Kidney epithelial cell (primary cell): ENCODE measurements at places on chromosomes 1 and 21.

DNA sequence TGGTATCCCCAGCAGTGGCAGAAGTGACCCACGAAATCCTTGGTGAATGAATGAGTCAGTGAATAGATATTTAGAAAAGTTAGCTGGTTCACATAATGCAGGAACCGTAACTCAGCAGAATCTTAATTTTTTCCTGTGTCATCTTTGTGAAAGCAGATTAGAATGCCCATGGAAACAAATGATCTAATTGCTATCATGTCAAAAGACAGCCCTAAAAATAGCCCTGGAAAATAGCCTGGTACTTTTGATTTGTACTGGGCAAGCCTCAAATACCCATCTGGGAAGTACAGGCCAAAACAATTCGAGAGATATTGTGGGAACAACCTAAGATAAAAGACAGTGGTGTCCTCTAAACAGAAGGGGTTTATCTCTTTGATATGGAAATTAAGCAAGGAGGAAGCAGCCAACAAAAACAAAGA, 21.1 kb downstream of the FYB2 start:
- no peak for DNase-seq

DNA sequence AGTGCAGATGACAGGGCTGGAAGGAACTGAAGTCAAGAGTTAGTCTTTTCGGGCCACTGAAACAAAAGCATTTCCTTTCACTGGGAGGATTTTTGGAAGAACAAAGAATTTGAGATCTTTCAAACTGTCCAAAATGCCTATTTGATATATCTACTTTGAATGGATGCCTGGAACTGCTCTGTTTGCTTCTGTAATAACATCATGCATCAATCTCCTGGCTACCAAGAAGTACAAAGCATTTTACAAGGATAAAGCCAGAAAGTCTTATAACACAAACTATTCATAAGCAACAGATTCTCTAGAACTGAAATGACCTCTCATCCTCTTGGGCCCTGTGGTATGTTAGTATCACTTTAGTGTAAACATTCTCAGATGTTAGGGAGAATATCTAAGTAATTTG, 18.2 kb upstream of the RHOU start:
- DNase-seq = no peak

GRCh38 chr1:11062965-11063401, 3.2 kb upstream of the SRM start:
- DNase-seq = no peak

DNA sequence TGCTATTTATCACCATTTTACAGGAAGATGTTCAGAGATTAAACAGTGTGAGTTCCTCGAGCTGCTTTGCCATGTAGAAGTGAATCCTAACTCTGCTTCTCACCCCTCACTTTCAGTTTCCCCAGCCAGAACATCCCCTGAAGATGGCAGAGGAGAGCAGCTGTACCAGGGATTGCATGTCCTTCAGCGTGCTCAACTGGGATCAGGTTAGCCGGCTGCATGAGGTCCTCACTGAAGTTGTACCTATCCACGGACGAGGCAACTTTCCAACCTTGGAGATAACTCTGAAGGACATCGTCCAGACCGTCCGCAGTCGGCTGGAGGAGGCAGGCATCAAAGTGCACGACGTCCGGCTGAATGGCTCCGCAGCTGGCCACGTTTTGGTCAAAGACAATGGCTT, 16.9 kb downstream of the TENT5C start:
- DNase-seq = no peak

DNA sequence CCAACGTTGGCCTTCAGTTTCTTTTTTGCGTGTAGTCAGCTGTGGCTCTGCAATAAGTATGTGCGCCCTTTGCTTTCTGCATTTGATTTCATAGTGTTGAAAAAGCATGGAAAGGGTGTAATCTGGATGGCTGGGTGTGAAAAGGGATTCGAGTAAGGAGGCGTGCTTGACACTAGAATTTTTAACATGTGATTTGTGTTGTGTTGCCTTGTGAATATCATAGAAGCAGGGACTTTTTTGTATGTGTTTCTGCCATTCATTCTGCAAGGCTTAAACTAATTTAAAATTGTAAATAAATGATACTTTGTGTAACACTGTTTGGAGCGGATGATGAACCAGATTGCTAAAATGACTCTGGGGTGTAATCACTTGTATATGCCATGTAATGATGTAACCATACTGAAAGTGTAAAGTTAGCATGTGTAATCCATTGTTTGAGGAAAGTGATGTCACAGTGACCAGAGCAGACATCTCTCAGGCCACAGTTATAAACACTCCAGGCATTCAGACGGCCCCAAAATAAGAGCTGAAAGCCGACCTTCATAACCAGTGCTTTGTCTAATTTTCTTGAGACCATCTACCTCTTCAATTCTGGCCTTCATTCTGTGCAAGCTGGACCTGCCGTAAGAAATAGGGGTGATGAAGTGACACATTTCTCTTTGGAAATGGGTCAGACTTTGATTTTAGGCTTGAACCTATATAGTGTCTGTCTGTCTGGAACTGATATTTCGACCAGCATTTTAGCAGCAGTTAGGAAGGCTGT, 618 bp downstream of the SH3BGR start:
- DNase-seq = no peak

- DNase-seq = no peak
Observed at GRCh38 chr21:45502006-45502345, 40.3 kb downstream of the SLC19A1 start.

DNA sequence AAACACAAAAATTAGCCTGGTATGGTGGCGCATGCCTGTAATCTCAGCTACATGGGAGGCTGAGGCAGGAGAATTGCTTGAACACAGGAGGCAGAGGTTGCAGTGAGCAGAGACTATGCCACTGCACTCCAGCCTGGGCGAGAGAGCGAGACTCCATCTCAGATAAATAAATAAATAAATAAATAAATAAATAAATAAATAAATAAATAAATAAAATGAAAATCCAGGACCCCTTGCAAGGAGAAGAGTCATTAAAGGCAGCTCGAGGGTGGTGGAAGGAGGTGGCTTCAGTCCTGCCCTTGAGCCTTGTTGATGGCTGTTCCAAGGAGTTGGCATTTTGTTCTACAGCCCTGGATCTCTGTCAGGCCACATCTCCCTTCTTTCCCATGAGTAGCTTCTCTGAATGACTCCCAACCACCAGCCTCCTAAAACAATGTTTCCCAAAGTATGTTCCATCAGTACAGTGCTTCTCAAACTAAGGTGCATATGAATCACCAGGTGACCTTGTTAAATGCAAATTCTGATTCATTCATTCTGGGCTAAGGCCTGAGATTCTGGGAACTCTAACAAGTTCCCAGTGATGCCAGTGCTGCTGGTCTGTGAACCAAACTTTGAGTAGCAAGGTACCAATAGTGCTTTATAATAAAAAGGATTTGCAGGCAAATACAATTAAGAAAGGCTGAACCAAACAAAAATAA, 99.0 kb downstream of the KCNN3 start:
- no peak for DNase-seq

DNA sequence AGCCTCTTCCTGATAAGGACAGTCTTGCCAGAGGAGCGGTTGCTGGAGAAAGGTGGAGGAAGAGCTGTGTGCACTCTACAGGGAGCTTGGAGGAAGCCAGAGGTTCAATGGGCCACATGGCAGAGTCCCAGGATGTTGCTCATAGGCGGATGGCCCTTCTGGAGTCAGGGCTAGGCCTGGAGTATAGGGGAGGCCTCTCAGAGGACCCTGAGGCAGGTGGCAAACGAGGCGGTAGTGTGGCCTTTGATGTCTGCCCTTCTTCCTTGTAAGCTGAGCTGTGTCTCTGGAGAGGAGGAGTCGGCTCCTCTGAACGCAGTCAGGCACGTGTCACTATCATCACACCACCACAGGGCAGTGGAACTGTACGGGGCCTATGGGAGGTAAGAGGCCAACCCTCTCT, 8.6 kb downstream of the PKP1 start:
- no peak for DNase-seq

DNA sequence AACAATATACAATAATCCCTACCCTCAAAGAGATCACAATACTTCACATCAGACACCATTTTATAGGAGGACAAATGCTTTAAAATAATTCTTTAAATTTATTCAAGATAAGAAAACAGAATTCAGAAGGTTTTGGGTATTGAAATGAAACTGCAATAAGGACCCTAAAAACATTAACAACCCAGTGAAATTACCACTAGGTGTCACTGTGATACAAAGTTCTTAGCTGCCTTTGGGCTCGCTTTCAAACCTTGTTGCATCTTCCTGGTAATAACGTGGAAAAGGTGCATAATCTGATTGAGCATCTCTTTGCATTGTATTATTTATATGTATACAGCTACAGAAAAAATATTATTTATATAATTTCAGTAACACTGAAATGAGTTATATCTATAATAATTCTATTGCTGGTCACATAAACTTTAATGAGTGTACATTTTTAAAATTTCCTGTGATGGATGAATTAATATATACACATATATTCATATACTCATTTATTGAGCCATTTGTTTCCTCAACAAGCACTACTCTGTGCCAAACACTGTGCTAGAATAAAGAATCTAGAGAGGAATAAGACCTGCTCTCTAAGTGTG, 185.2 kb downstream of the FAF1 start:
- peak; percentile 14 for DNase-seq

- DNase-seq = no peak
Observed at GRCh38 chr1:219686171-219686570, 73.3 kb upstream of the ZC3H11B start.

GRCh38 chr1:41851589-41851988, 67.1 kb downstream of the HIVEP3 start:
- peak; percentile 86 for DNase-seq

- no peak for DNase-seq
Observed at GRCh38 chr1:155975375-155976061, 2.8 kb downstream of the ARHGEF2 start.

DNA sequence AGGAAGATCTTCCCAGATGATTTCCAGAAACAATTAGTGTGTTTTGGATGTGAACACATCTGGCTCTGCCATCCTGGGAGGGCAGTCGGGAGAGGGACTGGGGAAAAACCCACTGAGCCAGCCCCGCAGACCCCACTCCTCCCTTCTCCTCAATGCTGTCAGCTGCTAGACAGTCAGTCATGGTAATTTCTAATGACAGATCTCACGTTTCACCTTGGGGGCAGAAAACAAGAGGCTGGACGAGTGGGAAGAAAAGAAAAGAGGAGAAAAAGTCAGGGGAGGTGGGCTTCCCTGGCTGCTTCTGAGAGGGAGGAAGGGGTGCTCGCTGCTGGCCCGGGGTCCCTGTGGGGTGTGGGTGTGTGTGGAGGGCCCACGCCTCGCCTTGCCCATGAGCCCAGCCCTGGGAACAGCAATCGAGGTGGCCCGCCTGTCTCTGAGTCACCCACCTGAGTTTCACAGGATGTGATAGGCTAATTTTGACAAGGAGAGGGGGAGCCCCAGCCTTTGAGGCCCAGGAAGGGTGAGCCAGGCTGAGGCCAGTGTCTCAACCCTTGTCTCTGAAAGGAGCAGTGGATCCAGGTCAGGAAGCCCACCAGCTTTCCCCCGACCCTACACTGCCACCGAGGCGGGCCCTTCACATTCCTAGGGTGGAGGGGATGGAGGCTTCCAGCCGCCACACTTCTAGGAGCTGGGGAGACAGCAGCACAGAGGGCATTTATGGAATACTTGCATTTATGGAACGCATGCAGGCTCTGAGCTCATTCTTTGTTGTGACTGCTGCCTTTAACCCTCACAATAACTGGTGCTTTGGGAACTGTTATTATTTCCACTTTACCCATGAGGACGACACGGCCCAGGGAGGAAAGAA, 49.1 kb upstream of the IFNLR1 start:
- no peak for DNase-seq

GRCh38 chr1:87821335-87821697, 492.6 kb downstream of the LMO4 start:
- no peak for DNase-seq

- no peak for DNase-seq
Observed at GRCh38 chr1:38865112-38865715, 5.6 kb upstream of the RRAGC start.

- DNase-seq = peak; percentile 19
Observed at GRCh38 chr21:15935530-15935929, 205.7 kb downstream of the USP25 start.

DNA sequence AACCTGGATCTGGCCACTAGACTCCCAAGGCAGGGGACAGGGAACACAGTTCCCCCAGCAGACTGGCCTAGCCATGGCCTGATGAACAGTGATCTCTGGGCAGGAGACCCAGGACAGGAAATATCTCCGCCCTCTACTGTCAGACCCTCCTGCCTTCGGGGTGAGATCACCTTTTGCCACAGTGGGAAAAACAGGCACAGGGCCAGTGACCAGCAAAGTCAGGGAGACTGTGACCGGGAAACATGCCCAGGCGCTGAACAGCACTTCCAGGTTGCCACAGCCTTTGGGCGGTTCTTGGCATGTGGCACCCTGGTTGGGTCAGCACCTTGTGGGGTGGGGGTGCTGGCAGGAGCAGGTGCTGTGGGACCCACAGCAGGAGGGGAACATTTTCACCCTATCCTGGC, 8.9 kb upstream of the ZNF669 start:
- no peak for DNase-seq

DNA sequence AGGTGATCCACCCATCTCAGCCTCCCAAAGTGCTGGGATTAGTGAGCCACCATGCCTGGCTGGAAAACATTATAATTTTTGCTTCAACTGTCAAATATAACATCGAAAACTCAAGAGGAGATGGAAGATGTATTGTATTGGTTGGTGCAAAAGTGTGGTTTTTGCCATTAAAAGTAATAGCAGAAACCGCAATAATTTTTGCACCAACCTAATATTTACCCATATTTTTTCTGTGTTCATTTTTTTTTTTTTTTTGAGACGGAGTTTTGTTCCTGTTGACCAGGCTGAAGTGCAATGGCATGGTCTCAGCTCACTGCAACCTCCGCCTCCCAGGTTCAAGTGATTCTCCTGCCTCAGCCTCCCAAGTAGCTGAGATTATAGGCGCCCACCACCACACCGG, 27.1 kb upstream of the SHE start:
- no peak for DNase-seq

- no peak for DNase-seq
Observed at GRCh38 chr1:32501865-32502264, 37.0 kb downstream of the ZBTB8B start.

- DNase-seq = no peak
Observed at GRCh38 chr1:221743416-221744208, 1.7 kb upstream of the DUSP10 start.

DNA sequence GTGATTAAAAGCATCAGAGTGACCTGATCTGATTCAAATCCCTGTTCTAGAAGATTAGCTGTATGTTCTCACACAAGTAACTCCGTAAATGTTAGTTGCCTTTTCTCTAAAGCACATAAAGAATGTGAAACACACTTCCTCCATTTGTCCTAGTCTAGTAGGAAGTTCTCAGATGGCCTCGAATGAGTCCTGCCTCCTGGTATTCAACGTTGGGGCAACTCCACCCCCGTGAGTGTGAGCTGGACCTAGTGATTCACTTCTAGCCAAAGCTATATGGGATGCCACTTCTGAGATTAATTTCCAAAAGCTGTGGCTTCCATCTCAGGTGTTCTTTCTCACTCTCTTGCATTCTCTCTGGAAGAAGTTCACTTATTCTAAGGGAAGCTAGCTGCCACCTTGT, 267.6 kb downstream of the GPATCH2 start:
- no peak for DNase-seq

DNA sequence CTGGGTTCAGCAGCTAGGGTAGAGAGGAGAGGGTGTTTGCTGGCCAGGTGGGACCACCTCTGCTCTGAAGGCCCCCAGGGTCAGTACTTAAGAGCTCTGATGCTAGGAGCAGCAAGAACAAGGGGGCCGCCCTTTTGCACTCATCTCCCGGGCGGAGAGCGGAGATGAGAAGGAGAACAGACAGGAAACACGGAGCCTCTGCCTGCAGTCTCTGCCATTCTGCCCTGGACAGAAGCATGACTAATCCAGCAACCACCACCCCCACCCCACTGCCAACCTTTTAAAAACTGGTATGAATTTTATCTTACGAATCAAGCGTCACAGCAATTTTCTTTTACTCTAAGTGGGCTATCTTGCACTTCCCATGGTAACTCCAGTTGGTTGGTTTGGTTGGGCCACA, 34.5 kb downstream of the PARP1 start:
- DNase-seq = no peak
